ENCODE measurements at places on chromosomes 2 and 18. TPM values are rescaled to one million over a fixed set of nuclear protein-coding genes. Genes with fewer than 3 reads are reported as not detected.

Gene TFCP2L1
- not detected for total RNA-seq

Gene NAT8
- total RNA-seq = not detected

Gene CIB4
- total RNA-seq = not detected

Gene ARHGAP28
- total RNA-seq = 3.6 TPM

Gene NFU1
- 36.3 TPM for total RNA-seq

Gene KCNIP3
- total RNA-seq = under 0.01 TPM

Gene DCDC2C
- not detected for total RNA-seq

Gene B4GALT6
- total RNA-seq = 7.0 TPM

Gene HOXD9
- total RNA-seq = 10.7 TPM

Gene LRRC30
- total RNA-seq = not detected

Gene C18orf54
- 18.3 TPM for total RNA-seq

Gene HOXD10
- total RNA-seq = 0.49 TPM

Gene CHRNA1
- 0.16 TPM for total RNA-seq

Gene CDH19
- 0.06 TPM for total RNA-seq

Gene LMAN1
- 59.9 TPM for total RNA-seq

Gene CARF
- 1.9 TPM for total RNA-seq

Gene UGT1A8
- total RNA-seq = not detected

Gene LTBP1
- 9.2 TPM for total RNA-seq

Gene ST8SIA5
- total RNA-seq = not detected

Gene MGAT5
- total RNA-seq = 37.2 TPM

Gene SERPINB10
- not detected for total RNA-seq

Gene LYG1
- total RNA-seq = 0.57 TPM

Gene NIF3L1
- total RNA-seq = 18.9 TPM

Gene ANKRD30BL
- total RNA-seq = not detected

Gene HIBCH
- 10.2 TPM for total RNA-seq

Gene GAL3ST2
- total RNA-seq = not detected

Gene C2orf15
- under 0.01 TPM for total RNA-seq

Gene DOK6
- total RNA-seq = under 0.01 TPM

Gene LPIN1
- total RNA-seq = 30.3 TPM

Gene CELF4
- total RNA-seq = not detected

Gene ITGB6
- total RNA-seq = not detected

Gene ELOA2
- not detected for total RNA-seq

Gene SCN7A
- not detected for total RNA-seq

Gene MFSD2B
- not detected for total RNA-seq

Gene GALNT3
- total RNA-seq = not detected

Gene LGALSL
- total RNA-seq = 4.3 TPM

Gene PLCL1
- total RNA-seq = 2.0 TPM

Gene PSMA8
- total RNA-seq = not detected

Gene SLC4A3
- 0.25 TPM for total RNA-seq

Gene RUFY4
- total RNA-seq = not detected

Gene PER2
- 3.1 TPM for total RNA-seq

Gene REG3A
- not detected for total RNA-seq

Gene PRSS56
- not detected for total RNA-seq

Gene CD302
- total RNA-seq = 11.6 TPM

Gene CPLX4
- not detected for total RNA-seq

Gene PLGLB1
- 5.9 TPM for total RNA-seq

Gene HNMT
- 4.4 TPM for total RNA-seq

Gene ASB18
- not detected for total RNA-seq

Gene BCL11A
- 1.1 TPM for total RNA-seq

Gene PLA2R1
- total RNA-seq = 37.4 TPM

Gene CHN1
- 11.5 TPM for total RNA-seq

Gene FASTKD1
- 27.2 TPM for total RNA-seq

Gene KCNG2
- not detected for total RNA-seq

Gene LRP1B
- 0.06 TPM for total RNA-seq

Gene VWC2L
- not detected for total RNA-seq

Gene INO80B
- 11.4 TPM for total RNA-seq

Gene DES
- total RNA-seq = not detected

Gene FLACC1
- total RNA-seq = 0.49 TPM

Gene MROH2A
- total RNA-seq = not detected

Gene ERICH2
- not detected for total RNA-seq
